ENCODE measurements at places on chromosomes 1 and 21.

DNA sequence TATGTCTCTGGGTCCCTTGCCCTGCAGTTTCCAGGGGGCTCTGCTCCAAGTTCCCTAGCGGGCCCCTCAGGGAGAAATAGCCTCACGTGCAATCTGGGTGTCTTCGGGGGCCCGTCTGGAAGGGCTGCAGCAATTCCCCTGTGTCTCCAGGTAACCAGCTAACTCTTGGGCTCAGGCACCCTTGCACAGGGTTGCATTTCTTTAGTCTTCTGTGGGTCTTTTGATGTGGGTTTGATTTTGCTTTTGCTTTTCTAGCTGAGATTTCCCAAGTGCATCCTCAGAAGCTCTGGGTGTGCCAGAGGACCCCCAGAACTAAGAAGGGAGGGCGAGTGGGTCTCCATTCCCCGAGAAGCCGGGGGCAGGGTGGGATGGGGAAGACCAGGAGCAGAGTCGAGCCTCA lies 75.7 kb downstream of the SPSB1 start:
- DNase-seq: no peak

- DNase-seq: no peak
These were observed 172.4 kb downstream of the C1orf21 start for GRCh38 chr1:184559117-184559713.

DNA sequence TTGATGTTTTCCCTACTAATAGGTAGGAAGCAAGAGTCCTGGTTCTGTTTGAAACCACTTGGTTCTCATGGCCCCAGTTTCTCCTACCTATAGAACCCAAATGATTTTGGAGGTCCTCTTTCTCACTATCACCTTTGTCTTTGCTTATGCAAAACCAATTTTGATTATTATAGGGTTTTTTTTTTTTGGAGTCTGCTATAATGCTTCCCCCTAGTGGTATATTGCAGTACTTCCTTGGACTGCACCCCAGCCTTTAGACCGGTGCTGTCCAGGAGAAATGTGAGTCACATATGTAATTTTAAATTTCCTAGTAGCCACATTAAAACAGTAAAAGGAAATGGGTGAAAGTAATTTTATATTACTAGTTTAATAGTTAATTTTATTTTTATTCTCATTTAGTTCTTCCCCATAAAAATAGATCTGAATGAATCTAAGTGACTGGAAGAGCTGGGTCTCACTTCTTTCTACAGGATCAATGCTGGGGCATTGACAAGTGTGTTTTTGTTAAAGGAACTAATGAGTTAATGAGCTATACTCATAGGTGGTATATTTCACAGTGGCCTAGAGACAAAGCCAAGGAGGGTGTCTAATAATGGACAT lies 10.6 kb downstream of the FCMR start:
- no peak for DNase-seq

- no peak for DNase-seq
These were observed 125.1 kb downstream of the MRPS6 start for GRCh38 chr21:34198231-34199120.

GRCh38 chr1:203181586-203182386 lies 4.7 kb downstream of the CHI3L1 start:
- no peak for DNase-seq

DNA sequence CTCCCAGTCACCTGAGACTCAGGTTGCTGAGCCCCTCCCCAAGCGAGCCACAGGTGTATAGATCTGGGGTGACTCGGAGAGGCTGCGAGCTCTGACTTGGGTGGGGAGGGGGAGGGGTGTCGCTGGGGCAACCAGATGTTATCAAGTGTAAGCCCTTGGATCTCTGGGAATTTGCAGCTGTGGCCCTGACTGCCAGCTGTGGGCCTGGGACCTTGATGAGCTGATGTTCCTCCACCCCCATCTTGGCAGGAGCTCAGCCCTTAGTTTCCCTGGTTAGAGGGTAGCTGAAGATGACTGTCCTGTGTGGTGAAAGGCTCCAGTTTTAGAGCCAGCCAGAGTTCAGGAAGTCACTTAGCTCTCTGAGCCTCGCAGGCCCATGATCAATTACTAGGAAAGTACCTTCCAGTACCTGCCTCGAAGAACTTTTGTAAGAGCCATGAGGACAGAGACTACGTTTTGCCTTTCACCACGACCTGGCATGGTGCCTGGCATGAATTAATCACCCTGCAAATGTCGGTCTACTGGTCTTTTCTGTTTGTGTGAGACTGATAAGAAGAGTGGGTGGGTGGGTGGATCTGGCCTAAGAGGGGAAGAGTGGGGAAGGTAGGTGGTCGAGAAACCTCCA lies 55.8 kb downstream of the YARS1 start:
- peak; percentile 87 for DNase-seq

DNA sequence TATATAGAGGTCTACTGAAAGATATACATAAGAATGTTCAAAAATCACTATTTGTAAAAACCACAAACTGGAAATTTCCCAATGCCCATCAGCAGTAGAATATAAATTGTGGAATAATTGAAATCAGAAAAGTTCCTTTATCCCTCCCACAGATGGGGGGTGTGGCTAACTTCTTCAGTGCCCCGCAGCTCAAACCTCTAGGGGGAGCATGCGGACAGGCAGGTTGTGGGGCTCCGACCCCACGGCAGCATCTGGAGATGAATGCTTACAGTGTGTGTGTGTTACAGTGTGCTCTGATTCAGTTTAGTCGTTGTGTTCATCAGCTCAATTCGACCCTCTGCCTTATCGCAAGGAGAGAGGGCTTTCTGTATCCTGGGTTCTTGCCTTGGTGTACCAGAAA lies 262.1 kb upstream of the LRRC7 start:
- DNase-seq: no peak

DNA sequence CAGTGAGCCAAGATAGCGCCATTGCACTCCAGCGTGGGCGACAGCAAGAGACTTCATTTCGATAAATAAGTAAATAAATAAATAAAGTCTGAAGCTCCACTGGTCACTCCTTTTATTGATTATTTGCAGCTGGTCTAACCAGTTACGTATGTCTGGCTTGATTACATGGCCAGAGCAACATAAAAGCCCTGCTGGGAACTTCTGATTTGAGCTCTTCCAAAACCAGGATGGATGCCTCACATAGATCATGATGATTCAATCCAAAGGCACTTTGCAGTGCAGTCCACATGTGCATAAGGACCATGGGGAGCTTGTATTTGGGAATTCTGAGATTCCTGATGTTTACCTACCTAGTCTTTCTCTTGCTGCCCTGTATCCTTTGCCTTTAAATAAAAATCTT lies 24.0 kb downstream of the NSUN4 start:
- DNase-seq: no peak

DNA sequence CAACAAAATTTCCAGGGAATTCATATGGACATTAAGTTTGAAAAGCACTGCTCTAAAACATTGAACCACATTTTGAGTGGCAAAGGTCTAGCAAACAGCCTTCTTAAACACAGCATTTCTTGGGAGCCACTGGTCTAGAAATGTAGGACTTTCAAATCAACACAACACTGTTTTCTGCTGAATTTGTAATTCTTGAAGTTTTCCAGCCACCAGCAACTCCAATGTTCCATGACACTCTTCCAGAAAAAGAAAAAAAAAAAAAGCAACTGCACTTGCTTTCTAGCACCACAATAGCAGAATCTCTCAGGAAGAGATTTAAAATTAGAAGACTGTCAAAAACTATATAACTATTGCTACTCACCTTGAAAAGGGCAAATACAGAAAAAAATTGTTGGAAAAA lies 4.5 kb downstream of the SYDE2 start:
- DNase-seq: no peak
